Activated T-cell treated with anti-CD3 and anti-CD28 coated beads for 24 hours (primary cell): ENCODE measurements at places on chromosomes 12 and 14.

- DNase-seq = no peak
Measured at GRCh38 chr14:100577321-100577985, 9.8 kb downstream of the BEGAIN start.

GRCh38 chr14:99426813-99427346 lies 53.8 kb downstream of the SETD3 start:
- no peak for DNase-seq

DNA sequence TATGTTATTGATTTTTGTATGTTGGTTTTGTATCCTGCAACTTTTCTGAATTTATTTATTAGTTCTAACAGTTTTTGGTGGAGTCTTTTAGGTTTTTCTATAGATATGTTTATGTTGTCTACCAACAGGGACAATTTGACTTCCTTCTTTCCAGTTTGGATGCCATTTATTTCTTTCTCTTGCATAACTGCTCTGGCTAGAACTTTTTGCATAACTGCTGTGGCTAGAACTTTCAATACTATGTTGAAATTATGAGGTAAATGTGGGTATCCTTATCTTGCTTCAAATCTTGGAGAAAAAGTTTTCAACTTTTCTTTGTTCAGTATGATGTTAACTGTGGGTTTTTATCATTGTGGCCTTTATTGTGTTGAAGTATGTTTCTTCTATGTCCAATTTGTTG lies 39.9 kb upstream of the PLBD1 start:
- no peak for DNase-seq

GRCh38 chr12:47554046-47554653 lies 151.7 kb downstream of the RPAP3 start:
- DNase-seq = no peak

- no peak for DNase-seq
Measured at GRCh38 chr14:28603606-28604005, 163.0 kb upstream of the FOXG1 start.

DNA sequence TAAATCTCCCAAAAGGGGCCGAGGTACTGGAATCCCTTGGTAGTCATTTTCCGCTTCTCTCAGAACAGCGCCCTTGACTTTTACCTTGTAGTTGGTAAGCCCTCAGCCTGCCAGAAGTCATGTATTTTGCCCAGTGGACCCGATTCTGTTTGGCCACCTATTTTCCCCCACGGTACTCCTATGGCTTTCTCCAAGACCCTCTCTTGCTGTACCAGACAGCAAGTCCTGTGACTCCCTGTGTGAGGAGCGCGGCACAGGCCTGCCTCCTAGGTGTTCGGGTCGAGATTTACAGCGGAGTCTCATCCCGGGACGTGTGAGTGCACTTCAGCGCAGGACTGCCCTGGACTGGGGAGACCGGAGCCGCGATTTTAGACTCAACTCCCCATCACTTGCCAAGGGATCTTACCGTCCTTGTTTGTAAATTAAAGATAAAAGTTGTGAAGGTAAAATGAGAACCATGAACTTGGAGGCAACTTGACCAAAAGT lies 1.1 kb upstream of the MBD6 start:
- DNase-seq = no peak

- DNase-seq = no peak
Measured at GRCh38 chr12:3622021-3622821, 130.7 kb downstream of the CRACR2A start.

DNA sequence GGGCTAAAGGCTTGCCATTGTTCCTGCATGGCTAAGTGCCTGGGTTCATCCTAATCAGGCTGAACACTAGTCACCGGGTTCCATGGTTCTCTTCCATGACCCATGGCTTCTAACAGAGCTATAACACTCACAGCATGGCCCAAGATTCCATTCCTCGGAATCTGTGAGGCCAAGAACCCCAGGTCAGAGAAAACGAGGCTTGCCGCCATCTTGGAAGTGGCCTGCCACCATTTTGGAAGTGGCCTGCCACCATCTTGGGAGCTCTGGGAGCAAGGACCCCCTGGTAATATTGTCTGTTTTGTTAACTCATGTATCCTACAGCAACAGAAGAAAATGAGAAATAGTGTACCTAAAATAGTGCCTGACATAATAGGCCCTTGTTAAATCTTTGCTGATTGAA lies 92.7 kb downstream of the ADAMTS20 start:
- DNase-seq = no peak

DNA sequence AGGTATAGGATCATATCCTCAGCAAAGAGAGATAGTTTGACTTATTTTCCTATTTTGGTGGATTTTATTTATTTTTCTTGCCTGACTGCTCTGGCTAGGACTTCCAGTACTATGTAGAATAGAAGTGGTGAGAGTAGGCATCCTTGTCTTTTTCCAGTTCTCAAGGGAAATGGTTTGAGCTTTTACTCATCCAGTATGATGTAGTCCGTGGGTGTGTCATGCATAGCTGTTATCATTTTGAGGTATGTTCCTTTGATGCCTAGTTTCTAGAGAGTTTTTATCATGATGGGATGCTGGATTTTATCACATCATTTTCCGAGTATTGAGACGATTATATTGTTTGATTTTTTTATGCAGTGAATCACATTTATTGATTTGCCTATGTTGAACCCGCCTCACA lies 97.2 kb downstream of the MGAT4C start:
- no peak for DNase-seq

GRCh38 chr14:100107236-100107635 lies 42.0 kb downstream of the EVL start:
- DNase-seq = no peak

- no peak for DNase-seq
Measured at GRCh38 chr14:85532374-85533022, 2.6 kb downstream of the FLRT2 start.

GRCh38 chr14:70269582-70269981 lies 80.8 kb upstream of the SLC8A3 start:
- no peak for DNase-seq

- no peak for DNase-seq
Measured at GRCh38 chr14:98959410-98959809, 312.6 kb downstream of the BCL11B start.

- DNase-seq = no peak
Measured at GRCh38 chr12:112007945-112008344, 5.0 kb downstream of the TMEM116 start.

- no peak for DNase-seq
Measured at GRCh38 chr12:26266881-26267280, 71.5 kb downstream of the SSPN start.

DNA sequence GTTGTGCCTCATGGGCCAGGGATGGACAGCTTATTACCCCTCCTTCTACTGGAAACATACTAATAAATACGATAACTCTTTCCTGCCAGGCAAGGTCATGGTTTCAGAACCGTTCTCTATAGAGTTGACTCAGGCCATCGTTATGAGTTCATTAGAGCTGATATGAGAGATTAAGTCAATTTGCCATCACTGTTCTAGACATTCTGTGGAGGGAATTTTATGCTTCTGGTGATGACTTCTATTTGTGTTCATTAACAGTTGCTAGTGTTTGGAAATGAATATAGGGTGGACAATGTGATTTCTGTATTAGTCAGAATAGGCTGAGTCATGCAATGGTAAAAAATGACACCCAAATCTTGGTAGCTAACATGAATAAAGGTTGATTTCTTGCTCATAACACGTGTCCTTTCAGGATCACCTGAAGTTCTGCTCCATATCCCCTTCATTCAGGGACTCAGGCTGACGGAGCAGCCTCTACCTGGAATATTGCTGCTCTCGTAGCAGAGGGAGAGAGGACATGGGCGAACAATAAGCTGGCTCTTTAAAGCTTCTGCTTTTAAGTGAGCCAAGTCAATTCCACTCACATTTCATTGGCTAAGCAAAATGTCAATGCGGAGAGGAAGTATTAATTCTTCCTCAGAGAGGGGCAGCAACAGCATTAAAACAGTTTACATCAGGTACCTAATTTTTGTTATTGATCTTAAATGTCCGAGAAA lies 18.5 kb upstream of the TBPL2 start:
- DNase-seq = no peak

GRCh38 chr12:17304503-17305347 lies 698.8 kb upstream of the LMO3 start:
- DNase-seq = no peak

GRCh38 chr12:81797100-81797499 lies 38.0 kb upstream of the PPFIA2 start:
- no peak for DNase-seq

DNA sequence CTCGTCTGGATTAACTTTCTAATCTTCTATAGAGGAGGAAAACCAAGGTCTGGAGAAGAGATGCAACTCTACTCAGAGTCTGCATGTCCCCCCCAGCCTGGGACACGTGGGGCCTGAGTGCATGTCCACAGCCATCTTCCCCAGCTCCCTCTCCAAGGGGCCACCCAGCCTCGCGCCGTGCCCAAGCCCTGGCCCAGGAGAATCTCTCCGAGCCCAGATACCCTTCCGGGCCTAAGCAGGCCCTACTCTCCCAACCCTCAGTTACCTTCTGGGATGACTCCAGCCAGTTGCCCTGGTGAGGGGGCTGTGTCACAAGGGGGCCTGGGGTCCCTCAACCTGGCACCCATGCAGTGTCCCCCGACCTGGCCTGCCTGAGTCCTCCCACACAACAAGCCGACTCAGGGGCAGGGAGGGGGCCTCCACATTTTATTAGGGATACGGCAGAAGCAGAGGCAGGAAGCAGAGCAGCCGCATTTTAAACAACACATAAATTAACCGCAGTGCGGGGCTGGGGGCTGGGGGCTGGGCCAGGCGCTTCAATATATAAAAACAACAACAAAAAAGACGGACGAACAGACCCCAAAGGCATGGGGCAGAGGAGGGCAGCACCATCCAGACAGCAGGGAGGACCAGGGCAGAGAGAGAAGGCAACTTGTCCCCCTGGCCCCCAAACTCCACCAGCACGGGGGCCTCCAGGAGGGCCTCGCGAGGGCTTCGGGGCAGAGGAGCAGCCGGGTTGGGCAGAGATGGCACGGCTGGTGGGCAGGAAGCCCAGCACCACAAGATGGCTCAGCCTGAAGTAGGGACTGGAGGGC lies 37.3 kb downstream of the NCKAP5L start:
- DNase-seq = no peak

DNA sequence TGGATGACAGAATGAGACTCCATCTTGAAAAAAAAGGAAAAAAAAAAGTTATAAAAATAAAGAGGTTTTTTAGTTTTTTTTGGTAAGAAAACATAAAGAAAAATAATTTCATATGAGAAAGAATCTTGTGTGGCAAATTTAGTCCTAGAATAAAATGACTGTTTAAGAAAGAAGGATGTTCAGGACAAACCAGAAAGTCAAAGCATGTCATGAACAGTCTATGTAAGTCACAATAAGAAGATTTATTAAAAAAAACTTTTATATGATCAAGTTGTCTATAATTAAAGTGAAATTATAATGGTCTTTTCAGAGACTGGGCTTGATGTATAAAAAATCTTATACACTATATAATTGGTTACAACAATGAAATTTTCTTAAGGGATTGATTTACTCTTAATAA lies 68.1 kb upstream of the HECTD1 start:
- no peak for DNase-seq

- no peak for DNase-seq
Measured at GRCh38 chr12:28993720-28994119, 155.4 kb upstream of the FAR2 start.

DNA sequence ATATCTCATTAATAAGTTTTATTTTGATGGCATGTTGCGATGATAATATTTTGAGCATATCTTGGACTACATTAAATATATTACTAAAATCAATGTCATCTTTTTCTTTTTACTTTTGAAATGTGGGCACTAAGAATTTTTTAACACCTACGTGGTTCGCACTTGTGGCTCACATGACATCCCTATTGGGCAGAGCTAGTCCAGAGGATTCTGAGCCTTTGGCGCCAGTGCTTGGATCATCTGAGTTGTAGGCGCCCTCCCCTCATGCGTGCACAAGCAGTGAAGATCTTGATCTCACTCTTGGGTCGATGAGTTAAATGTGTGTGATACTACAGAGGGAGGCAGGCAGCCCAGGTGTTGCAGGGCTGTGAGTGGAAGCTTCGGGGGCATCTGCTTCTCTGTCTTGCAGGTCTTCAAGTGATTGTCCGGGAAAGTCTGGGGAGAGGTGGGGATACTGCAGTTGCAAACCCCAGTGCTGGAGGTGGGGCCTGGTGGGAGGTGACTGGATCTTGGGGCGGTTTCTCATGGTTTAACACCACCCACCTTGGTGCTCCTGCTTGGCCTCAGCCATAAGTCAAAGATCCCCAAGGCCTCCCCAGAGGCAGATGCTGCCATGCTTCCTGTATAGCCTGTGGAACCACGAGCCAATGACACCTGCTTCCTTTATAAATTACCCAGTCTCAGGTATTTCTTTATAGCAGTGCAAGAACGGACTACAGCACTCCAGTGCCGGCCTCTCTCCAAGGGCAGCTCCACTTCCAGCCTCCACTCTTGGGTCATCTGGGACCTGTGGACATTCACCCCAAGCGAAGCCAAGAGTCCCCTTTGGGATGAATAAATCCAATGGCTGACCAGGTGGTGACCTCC lies 46.1 kb upstream of the PPP2R5C start:
- DNase-seq = no peak

DNA sequence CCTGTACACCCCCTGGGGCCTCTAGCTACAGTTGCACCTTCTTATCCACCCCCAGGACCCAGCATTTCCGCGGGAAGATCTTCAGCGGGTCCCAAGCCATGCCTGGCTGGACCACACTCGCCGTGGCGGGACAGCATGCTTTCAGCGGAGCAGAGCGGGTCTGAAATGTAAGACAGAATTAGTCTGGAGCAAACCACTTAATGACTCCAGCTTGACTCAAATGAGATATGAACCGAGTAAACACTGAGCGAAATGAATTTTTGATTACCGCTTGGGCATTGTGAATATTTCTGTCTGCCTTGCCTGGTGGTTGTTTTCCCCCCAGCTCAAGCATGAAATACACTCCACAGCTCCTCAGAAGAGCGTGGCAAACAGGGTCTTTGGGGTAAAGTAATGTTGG lies 60.8 kb downstream of the SLC24A4 start:
- no peak for DNase-seq

- no peak for DNase-seq
Measured at GRCh38 chr12:101563212-101563611, 31.6 kb upstream of the MYBPC1 start.
